ENCODE measurements at places on chromosomes 7 and 10. TPM values are rescaled to one million over a fixed set of nuclear protein-coding genes. Genes with fewer than 3 reads are reported as not detected.

GRCh38 chr7:23200331-23200730, 18.5 kb downstream of the NUP42 start:
- no peak for DNase-seq

- DNase-seq = no peak
Measured at GRCh38 chr7:24178811-24179570, 105.0 kb upstream of the NPY start.

The CLRN3 gene
- not detected for total RNA-seq

- DNase-seq = no peak
Measured at GRCh38 chr7:37817591-37817960, 30.8 kb upstream of the NME8 start.

DNA sequence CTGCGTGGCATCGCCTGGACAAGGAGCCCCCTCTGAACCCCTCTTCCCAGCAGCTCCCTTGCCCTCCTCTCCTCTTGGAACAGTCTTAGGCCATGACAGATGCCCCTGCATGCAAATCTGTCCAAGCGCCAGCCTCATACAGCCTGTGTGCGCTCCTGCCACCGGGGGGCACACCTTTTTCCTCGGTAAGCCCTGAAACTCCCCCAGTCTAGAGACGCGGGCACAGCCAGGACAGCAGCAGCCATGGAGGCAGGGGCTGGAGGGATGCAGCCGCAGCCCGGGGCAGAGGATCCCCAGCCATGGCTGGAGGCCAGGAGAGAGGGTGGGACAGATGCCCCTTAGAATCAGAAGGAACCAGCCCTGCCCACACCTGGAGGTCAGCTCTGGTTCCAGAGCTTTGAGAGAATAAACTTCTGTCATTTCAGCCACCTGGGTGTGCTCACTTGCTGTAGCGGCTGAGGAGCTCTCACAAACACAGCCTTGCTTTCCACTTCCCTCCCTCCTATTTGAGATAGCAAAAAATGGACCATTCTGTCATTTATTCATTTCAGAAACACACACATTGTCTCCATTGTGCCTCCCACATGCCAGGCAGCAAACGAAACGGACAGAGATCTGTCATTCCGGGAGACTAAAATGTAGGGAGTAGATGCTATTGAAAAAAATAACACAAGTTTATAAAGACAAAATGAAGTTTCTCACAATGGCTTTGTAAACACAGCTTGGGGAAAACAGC, 241.5 kb downstream of the WDR37 start:
- DNase-seq = peak; percentile 81

GRCh38 chr10:43197834-43198681, 59.8 kb downstream of the CSGALNACT2 start:
- DNase-seq = peak; percentile 42
